ENCODE measurements at places on chromosomes 1 and 21. TPM values are rescaled to one million over a fixed set of nuclear protein-coding genes. Genes with fewer than 3 reads are reported as not detected.

CFHR1 gene
- total RNA-seq, result not detected

RPTN gene
- not detected for total RNA-seq

SH2D1B gene
- total RNA-seq, result 0.18 TPM

JTB gene
- total RNA-seq, result 114 TPM

OR10Z1 gene
- not detected for total RNA-seq

KRTAP21-2 gene
- total RNA-seq, result not detected

CELA2B gene
- not detected for total RNA-seq

ADAMTS5 gene
- total RNA-seq, result 1.1 TPM

PANK4 gene
- 15.3 TPM for total RNA-seq

LCE1F gene
- total RNA-seq, result not detected

ALPL gene
- total RNA-seq, result 0.56 TPM

GSTM2 gene
- total RNA-seq, result 6.9 TPM

DTL gene
- 19.9 TPM for total RNA-seq

SPRR1B gene
- total RNA-seq, result not detected

PRKCZ gene
- 2.8 TPM for total RNA-seq

LY9 gene
- total RNA-seq, result not detected

LCE2B gene
- total RNA-seq, result not detected

NKAIN1 gene
- under 0.01 TPM for total RNA-seq

OLIG2 gene
- total RNA-seq, result not detected

GPR161 gene
- 11.1 TPM for total RNA-seq

Measured in IMR-90 (cell line).